ENCODE measurements at places on chromosomes 12 and 14.
A peak's percentile ranks its signal among the peaks of the same experiment; 100 is the strongest.

DNA sequence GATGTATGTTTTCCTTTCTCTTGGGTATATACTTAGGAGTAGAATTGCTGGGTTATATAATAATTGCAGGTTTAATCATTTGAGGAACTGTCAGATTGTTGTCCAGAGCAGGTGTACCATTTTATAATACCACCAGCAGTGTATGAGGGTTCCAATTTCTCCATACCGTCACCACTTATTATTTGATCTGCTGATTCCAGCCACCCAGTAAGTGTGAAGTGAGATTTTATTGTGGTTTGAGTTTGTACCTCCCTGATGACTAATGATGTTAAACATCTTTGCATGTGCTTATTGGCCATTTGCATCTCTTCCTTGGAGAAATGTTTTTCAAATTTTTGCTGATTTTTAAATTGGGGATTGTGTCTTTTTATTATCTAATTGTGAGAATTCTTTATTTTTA is 15.1 kb downstream of the NCKAP5L start:
- no peak for DNase-seq

- no peak for DNase-seq
These were observed 53.7 kb downstream of the FOXN4 start for GRCh38 chr12:109255377-109255776.

DNA sequence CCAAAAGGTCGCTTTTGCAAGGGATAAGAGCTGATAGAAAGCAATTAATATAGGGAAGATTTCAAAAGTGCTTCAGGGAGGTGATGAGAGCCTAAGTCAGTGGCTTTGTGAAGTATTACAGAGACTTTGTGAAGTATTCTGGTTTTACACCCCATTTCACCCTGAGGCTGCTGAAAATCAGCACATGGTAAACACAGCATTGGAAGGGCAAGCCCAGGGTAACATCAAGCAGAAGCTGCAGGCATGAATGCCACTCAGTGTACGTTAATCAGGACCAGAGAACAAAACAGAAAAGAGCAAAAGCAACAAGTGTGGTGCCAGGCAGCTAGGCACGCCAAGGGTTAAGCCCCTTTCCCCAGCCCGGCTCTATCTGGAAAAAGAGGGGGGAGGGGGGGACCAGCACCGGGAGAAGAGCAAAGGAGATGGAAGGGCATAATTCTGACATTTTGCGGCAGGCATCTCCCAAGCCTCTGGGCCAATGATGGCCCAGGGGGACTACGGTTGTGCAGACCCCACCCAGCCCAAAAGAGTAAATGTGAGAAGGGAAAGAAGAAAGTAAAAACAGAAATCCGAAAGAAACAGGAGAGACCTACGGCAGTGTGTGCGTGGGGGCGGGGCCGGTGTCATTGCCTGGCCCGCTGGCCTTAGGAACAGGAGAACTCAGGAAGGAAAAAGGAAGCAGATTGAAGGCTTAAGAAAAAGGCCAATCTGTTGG is 58.9 kb downstream of the DHRS2 start:
- DNase-seq, result no peak

DNA sequence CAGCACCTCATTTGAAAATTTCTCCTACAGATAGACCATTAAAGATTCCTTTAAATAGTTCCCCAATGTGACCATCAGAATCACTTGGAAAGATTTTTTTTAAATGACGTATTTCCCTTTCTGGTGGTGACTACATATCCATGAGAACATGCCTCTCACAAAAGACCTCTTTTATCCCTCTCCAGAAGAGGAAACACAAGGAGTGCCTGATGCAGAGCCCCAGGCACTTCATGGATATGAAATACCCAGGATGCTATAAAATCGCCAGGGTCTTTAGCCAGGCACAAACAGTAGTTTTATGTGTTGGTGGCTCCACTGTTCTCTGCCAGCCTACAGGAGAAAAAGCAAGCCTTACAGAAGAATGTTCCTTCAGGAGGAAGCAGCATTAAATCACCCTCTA is 97.1 kb downstream of the ETNK1 start:
- no peak for DNase-seq

GRCh38 chr12:106594447-106594846 is 11.6 kb downstream of the RFX4 start:
- DNase-seq, result no peak

GRCh38 chr12:102642199-102642598 is 161.8 kb upstream of the IGF1 start:
- DNase-seq, result no peak

GRCh38 chr12:120686690-120687577 is at the start of gene MLEC:
MLEC (plus strand) TSS chr12:120687149; CDS start chr12:120687297, 148 bp downstream.
- DNase-seq, result peak; percentile 94

DNA sequence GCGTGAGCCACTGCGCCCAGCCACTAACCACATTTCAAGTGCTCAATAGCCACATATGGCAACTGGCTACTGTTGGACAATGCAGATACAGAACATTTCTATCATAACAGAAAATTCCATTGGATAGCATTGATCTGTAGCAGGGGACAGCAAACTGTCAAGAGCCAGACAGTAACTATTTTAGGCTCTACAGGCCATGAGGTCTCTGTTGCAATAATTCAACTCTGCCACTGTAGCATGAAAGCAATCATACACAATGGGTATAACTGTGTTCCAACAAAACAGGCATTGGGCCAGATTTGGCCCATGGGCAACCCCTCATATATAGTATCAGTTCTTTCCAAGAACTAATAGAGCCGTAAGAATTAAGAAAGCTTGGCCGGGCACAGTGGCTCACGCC is 8.0 kb downstream of the CSRNP2 start:
- DNase-seq, result no peak

- DNase-seq, result no peak
These were observed 236.4 kb upstream of the CRY1 start for GRCh38 chr12:107329569-107330324.

- no peak for DNase-seq
These were observed 1.8 kb downstream of the FBXL14 start for GRCh38 chr12:1592444-1593173.

- no peak for DNase-seq
These were observed 13.6 kb upstream of the TFCP2 start for GRCh38 chr12:51186465-51187085.

GRCh38 chr12:18373181-18373580 is 111.9 kb downstream of the PIK3C2G start:
- DNase-seq, result no peak

GRCh38 chr12:50611021-50611744 is 106.4 kb downstream of the DIP2B start:
- no peak for DNase-seq

All from NCI-H187 treated with DMSO at 0.1 percent for 48 hours (cell line).